ENCODE measurements at places on chromosomes 2 and 18.

DNA sequence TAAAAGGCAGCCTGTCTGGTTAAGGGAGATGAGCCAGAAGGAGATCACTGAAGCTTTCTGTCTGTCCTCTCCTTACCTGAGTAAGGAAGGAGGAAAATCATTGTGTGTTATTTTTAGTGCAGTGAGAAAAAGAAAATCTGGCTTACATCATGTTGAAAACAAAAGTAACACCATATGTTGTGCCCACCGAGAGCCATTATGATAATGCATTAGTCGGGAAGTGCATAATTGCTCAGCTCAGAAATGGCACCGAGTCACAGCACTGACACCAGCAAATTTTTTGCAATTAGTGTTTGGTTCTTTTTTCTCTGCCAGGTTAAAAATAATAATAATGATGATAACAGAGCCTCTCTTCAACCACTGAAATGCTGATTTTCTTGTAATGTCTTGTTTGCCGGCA is 46.6 kb downstream of the HNMT start:
- no peak for DNase-seq

DNA sequence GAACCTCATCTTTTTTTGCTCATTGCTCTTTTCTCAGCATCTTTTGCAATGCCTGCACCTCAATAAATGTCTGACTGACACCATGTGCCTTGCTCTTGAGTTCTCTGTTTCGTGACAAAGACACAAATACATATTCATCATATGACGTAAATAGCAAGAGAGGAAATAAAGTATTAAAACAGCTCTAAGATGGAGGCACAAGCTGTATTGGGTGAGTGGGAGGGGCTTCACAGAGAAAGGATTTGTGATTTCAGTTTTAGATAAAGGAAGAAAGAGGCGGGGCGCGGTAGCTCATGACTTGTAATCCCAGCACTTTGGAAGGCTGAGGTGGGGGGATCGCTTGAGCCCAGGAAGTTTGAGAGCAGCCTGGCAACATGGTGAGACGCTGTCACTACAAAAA is 2.9 kb downstream of the CAD start:
- DNase-seq: no peak

GRCh38 chr2:44707945-44708660 is 233.4 kb upstream of the SIX3 start:
- no peak for DNase-seq

DNA sequence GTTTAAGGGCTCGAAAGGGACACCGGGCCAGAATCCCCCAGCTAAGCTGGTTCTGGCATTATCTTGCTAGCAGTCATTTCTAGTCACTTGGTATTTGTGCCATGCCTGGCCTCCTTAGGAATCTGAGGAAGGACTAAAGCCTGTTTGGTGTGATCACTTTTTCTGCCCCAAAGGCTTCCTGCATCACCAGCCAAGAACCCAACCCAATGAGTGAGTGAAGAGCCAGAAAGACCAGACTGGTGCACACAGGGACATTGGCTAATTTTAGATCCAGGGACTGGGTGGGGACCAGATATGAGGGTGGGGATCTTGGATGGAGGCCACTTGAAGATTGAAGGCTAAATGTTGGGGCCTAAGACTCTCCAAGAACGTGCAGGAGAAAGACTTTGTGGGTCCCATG is 411.9 kb upstream of the TNP1 start:
- DNase-seq: no peak

DNA sequence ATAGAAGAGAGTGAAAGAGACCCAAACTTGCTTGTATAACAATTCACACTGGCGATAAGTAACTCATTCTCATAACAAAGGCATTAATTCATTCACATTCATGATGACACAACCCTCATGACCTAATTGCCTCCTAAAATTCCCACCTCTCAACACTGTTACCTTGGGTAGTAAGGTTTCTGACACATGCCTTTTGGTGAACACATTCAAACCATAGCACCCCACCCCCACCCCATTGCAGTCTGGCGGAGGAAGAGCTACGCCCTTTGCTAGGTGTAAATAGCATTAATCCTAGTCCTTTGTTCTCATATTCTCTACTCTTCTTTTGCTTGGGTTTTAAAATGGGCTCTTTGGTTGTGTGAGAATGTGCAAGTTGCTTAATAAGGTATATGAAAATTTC is 361.5 kb downstream of the DSEL start:
- no peak for DNase-seq

DNA sequence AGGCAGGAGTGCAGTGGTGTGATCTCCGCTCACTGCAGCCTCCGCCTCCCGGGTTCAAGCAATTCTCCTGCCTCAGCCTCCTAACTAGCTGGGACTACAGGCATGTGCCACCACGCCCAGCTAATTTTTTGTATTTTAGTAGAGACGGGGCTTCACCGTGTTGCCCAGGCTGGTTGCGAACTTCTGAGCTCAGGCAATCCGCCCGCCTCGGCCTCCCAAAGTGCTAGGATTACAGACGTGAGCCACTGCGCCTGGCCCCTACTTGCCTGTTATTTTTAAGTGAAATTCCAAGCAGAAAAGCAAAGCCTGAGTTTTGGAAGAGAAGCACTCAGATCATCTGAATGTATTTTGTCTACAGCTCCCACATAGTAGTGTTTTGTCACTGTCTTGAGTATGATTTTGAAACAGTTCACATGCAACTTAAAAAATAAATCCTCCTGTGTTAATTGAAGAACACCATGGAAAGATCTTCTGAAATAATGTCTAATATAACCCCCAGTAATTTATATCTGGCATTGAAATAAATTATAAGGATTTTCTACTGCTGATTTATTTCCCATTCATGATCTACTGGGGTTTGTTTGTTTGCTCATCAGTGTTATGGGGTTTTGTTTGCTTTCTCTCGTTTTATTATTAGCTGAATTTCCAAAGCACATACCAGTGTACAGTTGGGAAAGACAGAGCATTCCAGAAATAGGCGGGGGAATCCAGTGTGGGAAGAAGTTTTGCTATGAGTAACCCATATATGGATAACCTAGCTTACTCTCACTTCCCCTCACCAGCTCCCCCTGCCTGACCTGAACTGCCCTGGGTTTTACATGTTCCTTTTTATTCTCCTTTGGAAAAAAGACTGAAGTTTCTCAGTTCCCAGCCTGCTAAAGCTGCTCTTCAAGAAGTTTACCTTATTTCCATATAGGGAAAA is 80.1 kb upstream of the MAP3K20 start:
- peak; percentile 27 for DNase-seq

GRCh38 chr2:78418021-78418420 is 607.5 kb upstream of the REG3G start:
- DNase-seq: no peak

DNA sequence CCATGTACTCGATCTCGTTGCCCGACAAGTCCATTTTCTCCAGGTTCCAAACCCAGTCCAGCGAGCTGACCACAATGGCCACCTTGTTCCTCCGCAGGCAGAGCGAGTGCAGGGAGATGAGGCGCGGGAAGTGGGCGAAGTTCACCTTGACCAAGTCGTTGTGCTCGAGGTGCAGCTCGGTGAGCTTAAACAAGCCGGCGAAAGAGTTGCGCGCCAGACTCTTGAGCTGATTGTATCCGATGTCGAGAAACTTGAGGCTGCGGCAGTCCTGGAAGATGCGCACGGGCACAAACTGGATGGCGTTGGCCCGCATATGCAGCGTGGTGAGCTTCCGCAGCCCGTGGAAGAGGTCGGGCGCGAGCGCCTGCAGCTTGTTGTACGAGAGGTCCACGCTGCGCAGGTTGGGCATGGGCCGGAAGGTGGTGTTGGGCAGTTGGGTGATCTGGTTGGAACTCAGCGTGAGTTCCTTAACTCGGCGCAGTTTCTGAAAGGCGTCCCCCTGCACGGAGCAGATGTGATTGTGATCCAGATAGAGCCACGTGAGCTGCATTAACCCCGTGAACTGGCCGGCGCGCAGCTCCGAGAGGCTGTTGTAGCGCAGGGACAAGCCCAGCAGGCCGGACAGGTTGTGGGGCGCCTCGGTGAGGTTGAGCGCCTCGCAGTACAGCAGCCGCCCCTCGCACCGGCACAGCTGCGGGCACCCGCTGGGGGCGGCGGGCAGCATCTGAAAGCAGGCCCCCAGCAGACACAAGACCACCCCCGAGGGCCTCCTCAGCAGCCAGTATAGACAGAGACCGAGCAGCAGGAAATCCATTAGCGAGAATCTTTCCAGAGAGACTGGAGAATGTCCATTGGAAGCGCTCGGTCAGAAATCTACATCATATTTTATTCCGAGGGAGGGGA is 1.3 kb downstream of the LRRTM1 start:
- DNase-seq: no peak

DNA sequence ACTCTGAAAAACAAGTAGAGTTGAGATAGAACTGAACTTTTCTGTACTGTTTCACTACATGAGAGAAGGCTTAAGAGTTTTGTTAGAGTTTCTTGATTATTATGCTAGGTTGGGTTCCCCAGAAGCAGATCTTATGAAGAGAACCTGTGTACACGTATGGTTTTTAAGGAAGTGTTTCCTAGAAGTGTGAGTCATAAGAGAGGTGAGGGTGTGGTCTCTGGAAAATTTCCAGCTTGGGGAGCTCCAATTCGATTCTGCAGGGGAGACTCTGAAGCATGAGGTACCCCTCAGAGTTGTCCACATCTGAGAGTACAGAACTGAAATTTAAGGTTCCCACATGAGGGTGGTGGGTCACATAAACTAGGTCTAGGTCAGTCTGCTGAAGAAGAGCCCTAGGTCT is 83.3 kb upstream of the MAP2 start:
- no peak for DNase-seq

DNA sequence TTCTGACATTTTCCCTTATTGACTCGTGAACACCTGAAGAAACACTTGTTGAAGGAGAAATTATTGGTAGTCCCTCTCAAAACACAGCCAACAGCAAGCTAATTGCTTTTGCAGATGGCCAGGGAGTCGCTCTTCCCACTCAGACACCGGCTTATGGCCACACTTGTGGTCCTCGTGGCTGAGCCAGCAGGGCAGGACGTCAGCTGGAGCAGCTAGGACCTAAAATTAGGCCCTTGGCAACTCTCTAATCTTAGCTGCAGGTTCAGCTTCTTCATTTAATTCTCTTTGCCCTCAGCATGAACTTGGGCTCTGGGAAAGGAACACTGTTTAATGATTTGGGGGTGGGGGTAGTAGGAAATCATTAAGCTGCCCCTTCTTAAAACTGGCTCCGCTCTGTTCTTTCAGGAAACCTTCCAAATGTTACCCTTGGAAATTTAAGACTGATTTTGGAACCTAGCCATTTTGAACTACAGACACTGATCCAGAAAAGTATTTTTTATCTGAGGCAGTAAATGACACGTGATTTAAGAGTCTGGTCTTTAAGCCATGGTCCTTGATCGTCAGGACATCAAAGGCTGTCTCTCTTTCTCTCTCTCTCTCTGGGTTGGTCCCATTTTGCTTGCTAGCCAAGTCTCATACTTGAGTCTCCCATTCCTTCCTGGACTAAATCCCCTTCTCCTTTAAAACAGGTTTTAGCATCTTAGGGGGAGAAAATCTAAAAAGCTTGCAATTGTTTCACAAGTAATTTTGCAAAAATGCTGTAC is 77.5 kb downstream of the CDK15 start:
- DNase-seq: peak; percentile 63

DNA sequence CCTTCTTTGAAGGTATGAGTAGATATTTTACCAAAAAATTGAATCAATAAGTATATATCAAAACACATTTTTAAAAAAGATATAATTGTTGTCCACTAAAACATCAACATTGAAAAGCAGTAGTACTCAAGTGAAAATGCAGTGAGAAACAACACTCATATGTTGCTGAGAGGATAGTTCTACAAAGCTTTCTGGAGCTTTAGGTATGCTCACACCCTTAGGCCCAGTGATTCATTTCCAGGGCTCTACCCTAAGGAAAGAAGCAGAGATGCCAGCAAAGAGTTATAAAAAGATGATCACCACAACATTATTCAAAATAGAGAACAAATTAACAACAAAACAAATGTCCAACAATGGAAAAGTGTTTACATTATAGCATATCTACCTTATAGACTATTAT is 197.3 kb upstream of the CCDC150 start:
- DNase-seq: no peak

- no peak for DNase-seq
Measured at GRCh38 chr18:13438507-13439056, 220.0 kb downstream of the LDLRAD4 start.

- no peak for DNase-seq
Measured at GRCh38 chr2:130764035-130764820, 8.9 kb downstream of the AMER3 start.

DNA sequence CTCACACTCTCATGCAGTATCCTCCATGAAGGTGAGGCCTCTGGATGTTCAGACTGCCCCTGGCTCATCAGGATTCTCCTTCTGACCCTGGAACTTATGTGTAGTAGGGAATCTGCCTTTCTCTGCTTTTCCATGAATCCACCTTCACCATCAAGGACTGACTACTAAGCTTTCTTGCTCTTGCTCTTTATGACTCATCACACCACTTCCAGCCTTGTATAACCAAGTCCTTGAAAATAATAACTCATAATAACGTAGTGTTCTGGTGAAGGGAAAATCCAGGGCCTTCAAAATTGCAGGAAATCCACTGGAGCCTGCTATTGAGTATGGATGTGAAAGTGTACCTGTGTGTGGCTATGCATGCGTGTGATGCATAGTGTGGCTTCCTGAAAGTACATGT is 11.3 kb upstream of the KCNS3 start:
- no peak for DNase-seq

DNA sequence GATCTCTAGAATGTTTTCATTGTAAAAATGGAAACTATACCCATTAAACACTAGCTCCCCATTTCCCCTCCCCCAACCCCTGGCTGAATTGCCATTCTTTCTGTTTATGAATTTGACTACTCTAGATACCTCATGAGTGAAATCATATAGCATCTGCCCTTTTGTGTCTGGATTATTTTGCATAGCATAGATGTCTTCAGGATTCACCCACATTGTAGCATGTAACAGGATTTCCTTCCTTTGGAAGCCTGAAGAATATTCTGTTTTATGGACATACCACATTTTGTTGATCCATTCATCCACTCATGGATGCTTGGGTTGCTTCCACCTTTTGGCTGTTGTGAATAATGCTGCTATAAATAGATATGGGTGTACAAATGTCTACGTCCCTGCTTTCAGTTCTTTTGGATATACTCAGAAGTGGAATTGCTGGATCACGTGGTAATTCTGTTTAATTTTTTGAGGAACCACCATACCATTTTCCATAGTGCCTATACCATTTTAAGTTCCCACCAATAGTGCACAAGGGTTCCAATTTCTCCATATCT is 7.7 kb upstream of the ASB1 start:
- no peak for DNase-seq

DNA sequence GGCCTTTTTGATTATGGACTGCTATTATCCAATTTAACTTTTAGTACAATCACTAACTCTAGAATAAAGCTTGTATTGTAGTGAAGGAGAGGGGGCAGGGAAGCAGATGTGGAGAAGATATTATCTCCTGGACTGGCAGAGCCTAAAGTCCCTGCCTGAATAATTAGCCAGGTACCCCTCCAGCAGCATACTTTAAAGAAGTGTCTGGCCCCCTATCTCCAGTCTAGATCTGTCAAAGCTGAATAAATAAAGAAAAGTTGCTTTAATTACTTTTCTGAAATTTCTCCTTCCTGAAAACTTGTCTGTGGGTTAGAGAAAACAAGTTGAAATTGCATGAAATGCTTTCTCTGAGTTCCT is 258.2 kb downstream of the SLC8A1 start:
- DNase-seq: no peak

- DNase-seq: no peak
Measured at GRCh38 chr2:133885847-133886246, 317.6 kb upstream of the NCKAP5 start.
